ENCODE measurements at places on chromosomes 1 and 21. TPM values are rescaled to one million over a fixed set of nuclear protein-coding genes. Genes with fewer than 3 reads are reported as not detected.

DNA sequence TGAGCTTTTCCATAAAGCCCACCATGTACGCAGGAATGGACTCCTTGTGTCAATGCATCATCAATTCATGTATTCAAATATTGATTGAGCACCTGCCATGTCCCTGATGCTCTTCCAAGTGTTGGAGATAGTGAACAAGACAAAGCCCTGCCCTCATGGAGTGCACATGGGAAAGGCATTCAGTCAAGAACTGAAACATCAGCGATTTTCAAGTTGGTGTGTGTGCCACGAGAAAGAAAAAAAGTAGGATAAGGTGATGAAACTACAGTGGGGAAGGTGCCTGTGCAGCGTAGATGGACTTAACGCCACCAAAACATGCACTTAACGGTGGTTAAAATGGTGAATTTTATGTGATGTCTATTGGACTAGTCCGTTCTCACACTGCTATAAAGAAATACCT is 432.7 kb upstream of the VAMP3 start:
- DNase-seq = no peak

DNA sequence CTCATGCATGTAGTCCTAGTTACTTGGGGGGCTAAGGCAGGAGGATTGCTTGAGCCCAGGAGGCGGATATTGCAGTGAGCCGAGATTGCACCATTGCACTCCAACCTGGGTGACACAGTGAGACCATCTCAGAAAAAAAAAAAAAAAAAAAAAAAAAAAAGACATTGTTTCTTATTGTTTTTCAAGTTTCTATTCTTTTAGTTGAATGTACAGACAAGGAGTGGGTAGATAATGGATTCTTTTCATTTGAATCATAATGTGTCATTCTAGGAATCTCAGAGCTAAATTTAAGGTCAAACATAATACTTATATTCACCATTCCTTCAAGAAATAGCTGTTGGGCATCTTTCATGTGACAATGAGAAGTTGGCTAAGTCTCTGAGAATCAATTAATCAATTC is 157.0 kb upstream of the C21orf91 start:
- DNase-seq = no peak

DNA sequence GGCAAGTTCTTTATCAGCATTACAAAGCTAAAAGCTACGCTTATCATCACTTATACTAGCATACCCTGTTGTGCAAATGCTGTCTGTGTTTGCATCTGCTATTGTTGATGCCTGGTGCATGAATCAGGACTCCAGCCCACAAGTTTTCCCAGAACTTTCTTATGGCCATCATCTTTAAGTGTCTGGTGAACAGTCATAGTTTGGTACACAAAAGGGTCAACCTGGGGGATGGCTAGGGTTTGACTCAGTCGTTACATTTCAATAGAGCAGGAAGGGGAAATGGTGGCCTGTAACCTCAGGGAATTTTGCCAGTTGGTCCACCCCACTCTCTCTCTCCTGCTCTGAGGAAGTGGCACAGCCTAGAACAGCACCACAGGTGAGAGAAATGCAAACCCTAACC is 35.4 kb downstream of the SELL start:
- DNase-seq = no peak

GRCh38 chr1:178283409-178283808 is 189.5 kb downstream of the RASAL2 start:
- DNase-seq = no peak

- no peak for DNase-seq
Observed at GRCh38 chr1:203454986-203455471, 20.6 kb upstream of the PRELP start.

- DNase-seq = peak; percentile 59
Observed at GRCh38 chr1:184838504-184838951, 83.9 kb upstream of the EDEM3 start.

DNA sequence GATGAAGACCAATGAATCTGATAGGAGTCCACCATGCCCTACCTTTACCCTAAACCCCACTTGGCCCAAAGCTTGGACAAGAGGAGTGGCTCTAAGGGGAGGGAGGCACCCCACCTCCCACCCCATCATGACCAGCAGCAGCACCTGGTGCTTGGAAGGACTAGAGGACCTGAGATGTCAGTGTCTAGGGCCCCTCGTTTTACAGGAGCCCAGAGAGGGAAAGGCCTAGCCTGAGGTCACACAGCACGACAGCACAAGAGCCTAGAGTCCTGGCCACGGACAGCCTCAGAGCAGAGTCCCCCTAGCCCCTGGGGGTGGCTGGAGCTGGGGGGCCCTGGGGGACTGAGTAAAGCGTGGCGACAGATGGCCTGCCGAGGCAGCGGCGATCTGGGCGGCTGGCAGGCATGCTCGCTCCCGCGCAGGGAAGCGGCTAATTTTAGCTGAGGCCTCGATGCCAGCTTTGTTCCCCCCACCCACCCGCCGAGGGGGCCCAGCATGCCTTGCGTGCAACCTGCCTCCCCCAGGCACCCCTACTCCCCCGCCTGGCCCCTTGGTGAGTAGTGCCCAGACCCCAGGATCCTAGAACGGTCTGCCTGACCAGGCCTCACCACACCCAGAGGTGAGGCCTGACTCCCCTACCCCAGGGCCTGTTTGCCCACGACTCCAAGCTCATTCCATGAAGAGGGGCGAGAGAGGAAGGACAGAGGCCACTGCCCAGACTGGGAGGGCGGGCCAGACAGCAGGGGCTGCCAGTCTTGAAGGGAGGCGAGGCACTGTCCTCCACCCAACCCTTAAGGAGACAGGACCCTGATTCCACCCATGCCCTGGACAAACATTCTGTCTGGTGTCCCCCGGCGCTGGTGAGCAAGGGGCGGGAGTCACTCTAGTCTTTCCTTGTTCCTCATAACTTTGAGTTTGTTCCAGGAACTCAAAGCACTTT is 39.0 kb downstream of the AHDC1 start:
- peak; percentile 69 for DNase-seq

- DNase-seq = no peak
Observed at GRCh38 chr1:153217212-153217611, at the start of gene PRR9. TSS of gene PRR9 (plus strand) at chr1:153217584. CDS start at chr1:153218145, 561 bp downstream.

- DNase-seq = no peak
Observed at GRCh38 chr1:93965888-93966287, 56.7 kb upstream of the GCLM start.

GRCh38 chr1:169100208-169100607 is 6.3 kb upstream of the ATP1B1 start:
- DNase-seq = no peak

DNA sequence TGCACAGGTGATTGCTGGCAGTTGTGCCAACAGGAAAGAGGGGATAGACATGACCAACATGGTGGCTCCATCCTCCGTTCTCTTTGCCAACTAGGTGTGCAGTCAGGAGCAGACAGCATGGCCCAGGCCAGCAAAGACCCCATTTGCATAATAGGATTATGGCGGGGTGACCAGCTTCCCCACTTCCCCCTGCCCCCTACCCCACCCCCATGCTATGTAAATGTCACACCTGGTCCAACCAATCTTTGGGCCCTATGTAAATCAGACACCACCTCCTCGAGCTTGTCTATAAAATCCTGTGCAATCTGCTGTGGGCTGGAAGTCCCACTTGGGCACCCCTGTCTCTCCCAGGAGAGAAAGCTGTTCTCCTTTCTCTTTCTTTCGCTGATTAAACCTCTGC is 146.0 kb downstream of the SLC30A10 start:
- no peak for DNase-seq

GRCh38 chr1:208467151-208467780 is 223.1 kb upstream of the PLXNA2 start:
- DNase-seq = no peak

GRCh38 chr1:244067893-244068292 is 16.8 kb downstream of the ZBTB18 start:
- no peak for DNase-seq

GRCh38 chr1:195591917-195592672 is 1016.1 kb downstream of the KCNT2 start:
- no peak for DNase-seq

DNA sequence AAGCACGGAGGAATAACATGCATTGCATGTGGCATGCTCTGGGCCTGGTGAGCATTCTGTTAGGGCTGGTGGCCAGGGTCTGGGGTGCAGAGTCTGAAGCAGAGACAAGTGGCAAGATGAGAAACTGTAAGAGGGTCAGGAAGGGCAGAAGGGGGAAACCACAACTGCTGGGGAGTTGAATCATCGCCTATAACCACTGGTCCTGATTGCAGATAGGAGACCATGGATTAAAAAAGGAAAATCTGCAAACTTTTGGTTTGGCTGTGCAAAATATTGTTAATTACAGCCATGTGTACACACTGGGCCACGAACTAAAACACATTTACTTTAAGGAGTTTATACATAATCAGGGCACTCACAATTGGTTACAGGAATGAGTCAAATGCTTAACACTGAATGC is 76.6 kb downstream of the TGFBR3 start:
- DNase-seq = no peak

GRCh38 chr1:101748077-101748476 is 248.6 kb downstream of the OLFM3 start:
- DNase-seq = no peak

GRCh38 chr21:42310411-42311001 is 4.7 kb downstream of the TFF3 start:
- no peak for DNase-seq

- DNase-seq = no peak
Observed at GRCh38 chr1:110235181-110235833, 25.2 kb downstream of the KCNC4 start.

DNA sequence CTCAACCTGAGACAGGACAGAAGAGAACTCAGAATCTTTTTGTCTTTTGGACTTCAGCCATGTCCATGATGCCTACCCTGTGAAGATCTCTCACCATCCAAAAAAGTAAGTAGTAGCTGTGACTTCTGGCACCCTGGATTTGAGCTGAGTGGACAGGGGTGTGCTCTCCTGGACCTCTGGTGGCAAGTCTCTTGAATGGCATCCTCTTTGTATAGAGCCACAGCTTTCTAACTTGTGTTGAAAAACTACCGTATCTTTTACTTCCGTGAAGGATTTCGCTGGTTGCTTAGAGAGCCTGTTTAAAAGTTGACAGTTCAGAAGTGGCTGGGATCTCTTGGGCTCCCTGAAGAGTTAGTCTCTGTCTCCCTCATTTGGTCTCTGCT is 1.8 kb downstream of the MFN2 start:
- no peak for DNase-seq

HPCAL4 gene
- total RNA-seq = 27.9 TPM

KRTAP11-1 gene
- total RNA-seq = not detected

CHD5 gene
- total RNA-seq = 27.8 TPM

GRHL3 gene
- total RNA-seq = 1.2 TPM

LRRC53 gene
- 0.27 TPM for total RNA-seq

All from cerebellum (tissue), 4 donors.